Activated naive CD8-positive, alpha-beta T cell treated with anti-CD3 and anti-CD28 coated beads, Interleukin-2, amount 50 U/mL, for 24 hours (primary cell): ENCODE measurements at places on chromosomes 1 and 21.

GRCh38 chr21:16587681-16588375 is 858.0 kb downstream of the USP25 start:
- DNase-seq: no peak

- no peak for DNase-seq
Observed at GRCh38 chr1:195332102-195332501, 1276.1 kb downstream of the KCNT2 start.

- DNase-seq: no peak
Observed at GRCh38 chr1:42657201-42657600, 1.0 kb upstream of the PPIH start.

- no peak for DNase-seq
Observed at GRCh38 chr1:92134331-92134730, 54.2 kb downstream of the BTBD8 start.

DNA sequence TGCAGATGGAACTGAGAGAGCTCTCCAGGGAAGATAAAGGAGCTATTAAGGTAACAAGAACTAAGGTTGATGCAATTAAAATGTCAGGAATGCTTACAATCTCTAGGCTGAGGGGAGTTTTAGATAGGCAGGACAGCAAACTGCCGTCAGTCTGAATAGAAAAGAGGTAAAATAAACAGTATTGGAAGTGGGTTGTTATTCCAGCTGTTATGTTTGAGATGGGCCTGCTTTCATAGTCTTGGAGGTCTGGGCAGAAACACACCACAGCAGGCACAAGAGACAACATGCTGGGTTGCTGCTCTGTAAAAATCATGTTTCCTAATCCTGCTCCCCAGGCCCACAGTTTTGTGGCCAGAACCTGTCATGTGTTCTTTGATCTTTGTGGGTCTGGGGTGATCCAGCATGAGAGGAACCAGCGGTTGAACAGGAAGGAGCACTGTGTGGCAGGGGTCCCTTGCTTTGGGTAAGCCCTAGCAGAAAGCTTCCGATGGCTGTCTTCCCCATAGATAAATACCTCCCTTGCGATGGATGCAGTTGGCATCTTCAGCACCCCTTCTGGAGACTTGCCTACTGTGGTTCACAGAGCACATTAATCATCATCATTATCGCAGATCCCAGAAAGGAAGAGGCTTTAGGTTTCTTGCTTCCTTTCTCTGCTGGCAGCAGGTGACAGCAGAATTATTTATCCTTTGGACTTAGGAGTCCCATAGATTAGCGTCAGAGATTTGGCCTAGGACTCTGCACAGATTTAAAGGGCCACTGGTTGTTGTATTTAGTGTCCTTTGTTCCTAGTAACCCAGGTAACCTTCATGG is 97.1 kb downstream of the AK5 start:
- DNase-seq: no peak

GRCh38 chr1:59597420-59598119 is 217.2 kb upstream of the HOOK1 start:
- DNase-seq: no peak
